ENCODE measurements at places on chromosomes 2 and 18.

DNA sequence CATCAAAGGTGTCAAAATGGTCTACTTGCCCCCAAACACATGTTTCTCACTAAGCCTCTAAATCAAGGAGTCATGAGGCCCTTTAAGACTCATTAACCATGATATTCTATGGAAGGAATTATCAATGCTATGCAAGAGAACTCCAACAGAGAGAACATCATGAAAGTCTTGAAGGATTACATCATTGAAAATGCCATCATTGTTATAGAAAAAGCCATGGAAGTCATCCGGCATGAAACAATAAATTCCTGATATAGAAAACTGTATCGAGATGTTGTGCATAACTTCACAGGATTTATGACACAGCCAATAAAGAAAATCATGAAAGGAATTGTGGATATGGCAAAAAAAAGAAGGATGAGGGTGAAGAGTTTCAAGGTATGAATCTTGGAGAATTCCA lies 1363.6 kb upstream of the CDH2 start:
- ATAC-seq: no peak

GRCh38 chr2:45891719-45892424 lies 240.4 kb downstream of the PRKCE start:
- peak; percentile 39 for ATAC-seq

- ATAC-seq: no peak
Measured at GRCh38 chr2:6290217-6291015, 575.3 kb downstream of the CMPK2 start.

- no peak for ATAC-seq
Measured at GRCh38 chr2:148508878-148509287, 135.7 kb upstream of the EPC2 start.

- no peak for ATAC-seq
Measured at GRCh38 chr2:158650646-158651357, 144.3 kb upstream of the DAPL1 start.

- no peak for ATAC-seq
Measured at GRCh38 chr2:150376553-150377335, 110.7 kb downstream of the RND3 start.

- ATAC-seq: peak; percentile 38
Measured at GRCh38 chr2:85318222-85319074, 9.3 kb downstream of the TGOLN2 start.

GRCh38 chr2:7557376-7557775 lies 640.2 kb downstream of the RNF144A start:
- ATAC-seq: no peak

GRCh38 chr2:104378853-104379374 lies 475.0 kb upstream of the POU3F3 start:
- no peak for ATAC-seq

DNA sequence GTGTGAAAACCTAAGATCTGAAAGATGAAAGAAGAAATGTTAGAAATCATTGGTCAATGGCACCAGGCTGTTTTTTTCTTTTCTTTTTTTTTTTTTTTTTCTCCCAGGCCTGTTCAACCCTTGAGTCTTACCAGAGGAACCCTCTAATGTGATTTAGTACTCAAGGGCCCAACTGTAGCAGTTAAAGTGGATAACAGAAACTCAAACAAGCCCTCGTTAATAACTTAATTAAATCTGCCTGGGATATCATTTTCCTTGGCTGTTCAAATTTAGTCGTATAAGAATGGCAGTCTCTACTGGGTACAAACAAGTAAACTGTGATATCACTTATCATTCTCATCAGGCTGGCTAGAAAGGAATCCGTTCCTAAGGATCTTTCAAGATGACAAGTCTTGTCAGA lies 16.5 kb downstream of the ARL4C start:
- no peak for ATAC-seq

- no peak for ATAC-seq
Measured at GRCh38 chr2:86352137-86352726, 14.8 kb upstream of the REEP1 start.
